ENCODE measurements at places on chromosomes 5 and 9.

DNA sequence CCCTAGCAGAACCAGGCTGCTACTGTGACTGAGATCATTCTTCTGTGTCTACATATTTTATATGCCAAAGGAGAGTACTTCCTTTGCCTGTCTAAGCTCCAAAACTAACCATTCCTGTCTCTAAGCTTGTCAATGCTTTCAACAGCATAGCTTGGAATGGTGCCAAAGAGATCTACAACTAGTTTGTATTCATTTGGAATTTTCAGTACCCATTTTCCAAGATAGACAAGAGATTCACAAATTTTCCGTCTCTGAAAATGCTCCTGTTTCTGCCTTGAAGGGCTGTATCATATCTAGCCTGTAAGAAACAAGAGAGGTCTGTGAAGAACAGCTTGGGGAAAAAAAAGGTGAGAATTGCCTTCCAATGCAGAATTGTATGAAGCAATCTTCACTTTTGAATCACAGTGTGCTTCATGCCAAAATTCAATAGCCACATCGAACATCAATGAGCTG is 334.4 kb upstream of the ACTBL2 start:
- DNase-seq = no peak

GRCh38 chr9:100785946-100786345 is 208.1 kb downstream of the CAVIN4 start:
- no peak for DNase-seq

GRCh38 chr5:54594181-54594580 is 76.6 kb downstream of the SNX18 start:
- no peak for DNase-seq

DNA sequence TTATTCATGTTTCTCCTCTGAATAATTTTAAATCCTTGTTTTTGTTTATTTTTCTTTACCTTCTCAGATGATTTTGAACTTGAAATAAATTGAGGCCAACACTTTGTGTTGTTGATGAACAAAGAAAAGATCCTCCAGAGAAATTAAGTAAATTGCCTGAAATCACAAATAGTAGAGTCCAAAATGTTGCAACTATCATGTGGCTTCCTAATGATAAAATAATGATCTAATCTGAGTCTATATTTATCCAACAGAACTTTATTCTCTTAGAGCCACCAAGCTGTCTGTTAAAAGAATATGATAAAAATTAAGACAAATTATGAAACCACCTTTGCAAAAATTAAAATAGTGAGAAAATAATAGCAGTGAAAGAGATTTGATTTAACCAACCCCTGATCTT is 132.2 kb upstream of the SPEF2 start:
- DNase-seq = no peak

GRCh38 chr5:83800201-83800600 is 79.5 kb upstream of the HAPLN1 start:
- no peak for DNase-seq

- no peak for DNase-seq
Observed at GRCh38 chr5:152380415-152381123, 24.5 kb downstream of the NMUR2 start.

DNA sequence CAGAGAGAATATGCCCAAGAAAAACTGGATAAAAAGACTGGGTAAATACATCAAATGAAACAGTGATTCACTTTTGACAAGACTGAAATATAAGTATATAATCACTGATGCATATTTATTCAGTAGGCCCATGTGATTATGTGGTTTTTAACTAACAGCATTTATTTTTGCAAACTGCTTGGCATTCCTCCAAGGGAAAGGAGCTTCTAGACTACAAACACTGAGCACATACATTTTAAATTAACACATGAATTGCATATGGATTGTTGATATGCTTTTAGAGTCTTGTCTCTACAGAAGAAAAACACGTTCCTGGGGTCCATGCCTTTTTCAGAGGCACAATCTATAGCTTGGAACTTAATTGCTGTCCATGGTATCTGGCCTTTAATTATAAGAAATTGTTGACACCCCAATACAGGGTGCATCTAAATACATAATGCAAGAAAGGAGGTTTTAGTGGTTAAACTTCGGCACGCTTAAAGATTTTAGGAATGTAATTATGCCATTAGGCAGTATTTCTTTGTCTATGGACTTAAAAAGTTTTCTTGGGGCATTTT is 6.9 kb upstream of the MEIKIN start:
- no peak for DNase-seq

DNA sequence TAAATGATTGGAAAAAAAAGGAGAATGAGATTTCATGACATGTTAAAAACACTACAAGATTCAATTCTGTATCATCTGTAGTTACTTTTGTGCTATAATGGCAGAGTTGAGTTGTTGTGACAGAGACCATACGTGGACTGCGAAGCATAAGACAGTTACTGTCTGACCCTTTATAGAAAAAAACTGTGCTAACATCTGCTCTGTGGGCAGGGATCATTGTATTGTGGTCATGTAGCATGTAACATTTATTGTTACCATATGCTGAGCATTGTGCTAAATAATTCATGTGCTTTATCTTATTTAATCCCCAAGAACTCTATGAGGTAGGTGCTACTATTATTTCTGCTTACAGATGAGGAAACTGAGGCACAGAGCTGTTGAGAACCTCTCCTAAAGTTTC is 147.3 kb upstream of the HMHB1 start:
- DNase-seq = no peak

DNA sequence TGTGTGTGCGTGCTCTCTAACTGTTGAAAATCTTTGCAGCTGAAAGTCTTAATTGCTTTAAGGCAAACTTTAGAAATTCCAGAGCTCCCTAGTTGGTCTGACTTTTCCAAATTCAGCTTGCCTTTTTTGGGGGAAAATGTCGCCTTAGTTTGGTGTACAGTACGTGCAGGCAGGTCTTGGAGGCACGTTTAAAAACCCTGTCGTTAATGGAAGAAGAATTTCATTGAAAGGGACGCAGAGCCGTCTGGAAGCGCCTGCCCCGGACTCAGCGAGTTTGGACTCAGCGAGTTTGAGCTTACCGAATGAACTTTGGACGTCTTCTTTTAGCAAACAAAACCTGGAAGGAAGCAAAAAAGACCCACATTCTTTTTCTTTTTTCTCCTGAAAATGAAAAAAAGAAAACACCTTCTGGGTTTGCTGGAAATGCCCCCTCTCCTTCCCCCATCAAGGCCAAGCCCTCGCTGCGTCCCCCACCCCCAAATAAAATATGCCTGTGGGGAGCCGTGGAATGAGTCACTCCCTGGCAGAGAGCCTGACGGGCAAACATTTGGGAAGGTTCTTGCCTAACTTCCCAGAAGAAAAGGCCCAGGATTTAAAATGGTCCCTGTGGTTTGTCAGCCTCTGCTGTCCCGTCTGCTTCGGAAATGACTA is 1.5 kb downstream of the NEK6 start:
- peak; percentile 73 for DNase-seq

DNA sequence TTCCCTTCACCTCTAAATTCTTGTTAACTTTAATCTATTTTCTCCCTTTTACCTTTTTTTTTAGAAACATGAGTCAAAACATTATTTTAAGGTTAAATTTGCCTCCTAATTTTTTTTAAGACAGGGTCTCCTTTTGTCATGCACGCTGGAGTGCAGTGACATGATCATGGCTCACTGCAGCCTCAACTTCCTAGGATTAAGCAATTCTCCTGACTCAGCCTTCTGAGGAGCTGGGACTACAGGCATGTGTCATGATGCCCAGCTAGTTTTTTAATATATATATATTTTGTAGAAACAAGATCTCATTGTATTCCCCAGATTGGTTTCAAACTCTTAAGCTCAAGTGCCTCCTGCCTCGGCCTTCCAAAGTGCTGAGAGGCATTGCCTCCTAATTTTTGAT is 424.7 kb upstream of the FAM174A start:
- DNase-seq = no peak

DNA sequence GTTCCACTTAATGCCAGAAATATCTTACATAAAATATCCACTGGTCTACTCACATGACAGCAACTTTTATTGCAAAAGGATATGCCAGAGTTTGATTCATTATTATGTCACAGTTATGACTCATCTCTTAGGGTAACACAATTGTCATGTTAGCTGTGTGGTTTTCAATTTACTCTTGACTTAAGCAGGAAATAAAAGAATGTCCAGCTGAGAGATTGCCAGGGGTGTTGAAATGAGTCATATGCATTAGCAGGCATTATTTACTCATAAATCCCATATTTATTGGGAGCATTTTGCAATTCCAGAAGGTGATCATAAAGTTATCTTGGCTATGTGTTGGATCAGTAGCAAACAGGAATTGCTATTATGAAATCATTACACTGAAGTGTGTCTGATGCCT is 1164.6 kb upstream of the CDH18 start:
- DNase-seq = no peak

- DNase-seq = no peak
Observed at GRCh38 chr5:169695025-169695625, 58.0 kb downstream of the DOCK2 start.

DNA sequence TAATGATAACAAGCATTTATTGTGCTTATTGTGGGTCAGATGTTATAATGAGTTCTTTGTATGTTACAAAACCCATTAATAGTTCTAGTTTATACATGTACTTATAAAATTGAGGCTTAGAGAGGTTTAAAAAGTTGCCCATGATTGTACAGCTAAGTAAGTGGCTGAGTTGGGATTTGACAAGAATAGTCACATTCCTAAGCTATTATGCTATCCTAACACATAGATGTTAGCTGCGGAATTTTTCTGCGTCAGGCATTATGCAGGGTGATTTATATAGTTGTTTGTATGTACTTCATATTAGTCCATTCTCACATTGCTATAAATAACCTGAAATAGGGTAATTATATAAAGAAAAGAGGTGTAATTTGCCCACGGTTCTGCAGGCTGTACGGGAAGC is 12.5 kb downstream of the COMMD10 start:
- no peak for DNase-seq

- DNase-seq = no peak
Observed at GRCh38 chr9:131668057-131668438, 71.8 kb downstream of the RAPGEF1 start.

DNA sequence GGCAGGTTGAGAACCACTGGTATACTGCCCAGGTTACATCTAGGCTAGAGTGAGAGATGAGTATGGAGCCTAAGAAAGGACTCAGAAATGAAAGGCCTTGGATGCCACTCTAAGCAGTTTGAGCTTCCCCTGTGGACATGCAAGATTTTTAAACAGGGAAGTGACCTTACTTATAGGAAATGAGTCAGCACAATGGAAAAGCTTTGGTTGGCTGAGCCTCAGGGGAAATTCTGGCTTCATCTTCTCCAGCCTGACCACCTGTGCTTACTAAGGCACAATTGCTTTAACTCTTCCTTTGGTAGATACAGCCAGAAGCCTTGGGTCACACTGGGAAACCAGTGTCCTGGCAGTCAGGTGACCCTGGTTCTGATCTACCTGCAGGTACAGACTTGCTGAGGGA is 380.2 kb upstream of the ZNF462 start:
- no peak for DNase-seq

GRCh38 chr9:118268046-118268445 is 563.8 kb downstream of the TLR4 start:
- no peak for DNase-seq

All from left ventricle myocardium superior (tissue), 1 donor.